ENCODE measurements at places on chromosomes 3 and 15.
A peak's percentile ranks its signal among the peaks of the same experiment; 100 is the strongest.

DNA sequence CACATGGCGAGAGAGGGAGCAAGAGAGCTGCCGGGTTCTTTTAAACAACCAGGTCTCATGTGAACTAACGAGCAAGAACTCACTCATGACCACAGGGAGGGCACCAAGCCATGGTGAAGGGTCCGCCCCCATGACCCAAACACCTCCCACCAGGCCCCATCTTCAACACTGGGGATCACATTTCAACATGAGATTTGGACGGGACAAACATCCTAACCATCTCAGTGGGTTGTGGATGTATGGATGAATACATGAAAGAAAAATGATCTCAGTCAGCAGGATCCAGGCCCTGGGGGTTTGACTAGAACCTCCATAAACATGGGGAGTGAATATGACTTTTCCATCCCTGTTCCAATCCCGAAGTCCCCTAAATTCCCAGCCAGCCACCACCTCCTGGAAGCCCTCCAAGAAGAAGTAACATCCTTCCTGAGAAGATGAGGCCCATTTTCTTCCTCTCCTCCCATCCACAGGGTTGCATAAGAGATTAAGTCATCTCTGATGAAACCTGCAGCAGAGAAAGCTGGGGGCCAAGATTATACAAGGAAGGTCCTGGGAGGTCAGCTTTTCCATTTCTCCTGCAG is 9.5 kb downstream of the CAV3 start:
- DNase-seq = peak; percentile 53

GRCh38 chr3:36597422-36597821 is 166.9 kb downstream of the DCLK3 start:
- DNase-seq = no peak

DNA sequence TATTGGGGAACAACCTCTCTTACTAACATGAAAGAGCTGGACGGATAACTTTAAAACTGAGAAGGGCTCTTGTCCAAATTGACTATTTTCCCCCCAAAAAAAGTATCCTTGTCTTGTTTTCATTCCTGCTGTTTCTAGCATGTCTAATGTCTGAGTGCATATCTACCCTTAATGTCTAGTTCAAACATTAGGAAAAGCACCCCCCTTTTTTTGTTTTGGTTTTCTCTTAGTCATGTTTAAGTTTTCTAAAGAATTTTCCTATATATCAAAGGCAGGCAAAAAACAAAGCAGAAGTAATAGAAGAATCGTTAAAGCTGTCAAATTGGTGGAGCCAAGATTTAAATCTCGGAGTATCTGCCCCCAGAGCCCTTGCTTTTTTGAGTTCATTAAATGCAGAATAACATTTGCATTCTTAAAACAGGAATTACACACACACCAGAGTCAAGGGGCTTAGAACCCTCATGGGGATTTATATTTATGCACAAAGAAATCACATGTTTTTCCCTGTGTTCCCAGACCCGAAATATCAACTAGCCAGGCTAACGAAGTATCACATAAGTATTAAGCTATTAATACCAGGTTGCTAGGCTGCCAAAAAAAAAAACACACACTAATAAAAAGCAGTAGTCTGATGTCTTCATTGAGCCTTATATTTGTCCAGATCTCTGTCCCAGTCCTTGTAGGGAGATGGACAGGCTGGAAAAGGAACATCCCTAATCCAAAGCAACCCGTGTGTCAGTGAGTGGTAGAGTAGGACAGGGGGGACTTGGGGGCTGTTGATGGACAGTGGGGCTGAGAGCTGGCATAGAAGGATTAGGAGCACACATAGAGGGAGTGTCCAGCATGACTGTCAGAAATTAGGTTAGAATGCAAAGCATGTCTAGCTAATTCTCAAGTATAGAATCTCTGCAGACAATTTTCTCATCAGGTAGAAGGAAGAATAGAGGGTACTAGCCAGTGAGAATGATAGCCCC is 103.6 kb upstream of the BFSP2 start:
- no peak for DNase-seq

DNA sequence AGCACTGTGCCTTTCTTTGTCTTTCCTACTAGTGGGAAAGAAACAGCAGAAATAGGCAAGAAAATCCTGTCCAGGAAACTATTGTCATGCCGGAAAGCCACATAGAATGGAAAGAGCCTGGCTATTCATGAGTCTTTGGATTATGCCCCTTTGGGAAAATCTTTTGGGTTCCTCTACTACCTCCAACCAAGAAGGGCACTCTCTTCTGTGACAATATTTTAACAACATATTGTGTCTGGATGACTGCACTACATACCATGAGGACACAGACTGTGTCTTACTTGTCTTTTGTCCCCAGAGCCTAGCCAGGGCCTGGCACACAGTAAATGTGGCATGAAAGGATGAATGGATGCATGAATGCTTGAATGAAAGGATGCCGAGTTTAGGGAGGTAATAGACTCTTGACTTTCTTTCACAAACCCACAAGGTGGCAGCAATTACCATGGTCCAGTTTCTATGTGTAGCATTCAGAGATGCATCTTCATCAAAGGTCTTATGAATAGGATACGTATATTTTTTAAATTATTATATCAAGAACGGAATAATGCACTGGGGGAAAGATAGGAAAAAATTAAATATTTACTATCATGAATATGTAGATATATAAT is 30.3 kb downstream of the ARL14 start:
- peak; percentile 28 for DNase-seq

DNA sequence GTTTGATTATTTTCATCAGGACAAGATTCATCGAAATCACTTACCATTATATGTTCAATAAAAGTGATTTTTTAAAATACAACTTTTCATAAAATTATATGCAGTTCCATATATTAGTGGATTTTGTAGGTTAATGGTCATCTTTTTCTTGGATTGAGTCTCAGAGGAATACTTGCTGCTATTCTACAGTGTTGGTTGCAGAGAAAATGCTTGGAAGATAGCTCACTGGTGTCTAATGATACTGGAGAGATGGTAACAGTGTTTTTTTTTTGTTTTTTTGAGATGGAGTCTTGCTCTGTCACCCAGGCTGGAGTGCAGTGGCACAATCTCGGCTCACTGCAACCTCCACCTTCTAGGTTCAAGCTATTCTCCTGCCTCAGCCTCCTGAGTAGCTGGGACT is 143.3 kb downstream of the TCF12 start:
- DNase-seq = no peak

GRCh38 chr3:120192159-120192558 is 92.9 kb downstream of the GPR156 start:
- no peak for DNase-seq
